ENCODE measurements at places on chromosomes 4 and X. TPM values are rescaled to one million over a fixed set of nuclear protein-coding genes. Genes with fewer than 3 reads are reported as not detected.

DNA sequence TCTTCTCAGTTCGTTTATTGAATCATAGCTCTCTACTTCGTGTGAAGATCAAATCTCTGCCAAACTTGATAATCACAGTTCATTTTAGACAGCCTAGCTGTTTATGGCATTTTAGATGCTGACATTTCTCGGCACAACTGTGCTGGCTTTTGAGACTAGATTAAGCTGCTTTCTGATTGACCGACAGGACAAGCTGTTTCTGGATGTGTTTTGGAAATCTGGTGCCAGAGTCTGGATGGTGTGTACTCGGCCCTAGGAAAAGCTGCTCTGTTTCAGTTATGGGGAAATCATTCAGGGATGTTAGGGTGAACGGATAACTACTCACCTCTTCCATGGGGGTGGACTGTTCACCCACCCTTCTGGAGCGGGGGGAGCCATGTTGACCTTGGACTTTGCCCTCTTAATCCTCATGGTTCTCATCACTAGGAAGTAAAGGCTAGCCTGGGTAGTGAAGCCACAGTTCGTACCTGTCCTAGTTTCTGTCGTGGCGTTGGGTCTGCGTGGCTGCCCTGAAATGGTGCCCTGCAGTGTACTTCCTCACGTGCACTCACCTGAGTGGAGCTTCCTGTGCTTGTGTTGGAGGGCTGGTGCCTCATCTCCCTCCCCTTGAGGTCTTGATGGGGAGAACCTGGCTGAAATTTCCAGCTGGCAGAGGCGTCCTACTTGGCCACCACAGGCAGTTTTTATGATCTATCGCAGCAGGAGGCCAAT is 13.7 kb upstream of the WDR1 start:
- no peak for DNase-seq

The TNIP3 gene
- not detected for total RNA-seq

DNA sequence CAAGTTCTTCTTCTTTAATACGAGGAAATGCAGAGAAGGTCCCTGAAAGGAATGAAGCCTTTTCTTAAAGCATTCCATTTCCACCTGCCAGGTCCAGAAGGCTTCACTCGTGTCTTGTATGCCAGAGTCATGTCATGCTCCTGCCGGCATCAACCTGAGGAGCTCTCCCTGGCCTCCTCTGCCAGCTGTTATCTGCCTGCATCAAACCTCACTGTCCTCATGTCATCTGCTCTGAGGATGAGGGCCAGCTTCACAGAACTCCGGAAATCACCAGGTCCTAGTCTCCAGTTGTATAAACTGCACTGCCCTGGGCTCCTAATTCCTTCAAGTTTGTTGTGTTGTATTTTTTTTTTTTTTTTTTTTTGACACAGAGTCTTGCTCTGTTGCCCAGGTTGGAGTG is 20.0 kb upstream of the S100G start:
- no peak for DNase-seq

DNA sequence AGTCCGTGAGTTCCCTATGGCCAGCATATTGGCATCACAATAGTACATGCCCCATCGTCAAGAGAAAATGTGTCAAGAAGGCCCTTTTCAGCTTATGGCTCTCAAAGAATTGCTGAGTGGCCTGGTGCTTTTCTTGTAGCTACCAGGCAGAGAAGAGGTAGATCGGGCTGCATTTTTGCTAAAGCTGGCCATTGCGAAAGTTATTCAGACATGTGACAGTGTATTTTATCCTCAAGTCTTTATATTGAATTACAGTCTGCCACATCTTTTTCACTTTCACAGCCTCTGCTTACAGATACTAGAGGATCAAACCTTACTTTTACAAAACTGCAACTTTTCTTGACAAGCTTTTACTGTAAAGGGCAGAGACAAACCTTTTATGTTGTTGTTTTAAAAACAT is 261.5 kb upstream of the IGFBP7 start:
- DNase-seq, result no peak

The SCD5 gene
- 16.7 TPM for total RNA-seq

DNA sequence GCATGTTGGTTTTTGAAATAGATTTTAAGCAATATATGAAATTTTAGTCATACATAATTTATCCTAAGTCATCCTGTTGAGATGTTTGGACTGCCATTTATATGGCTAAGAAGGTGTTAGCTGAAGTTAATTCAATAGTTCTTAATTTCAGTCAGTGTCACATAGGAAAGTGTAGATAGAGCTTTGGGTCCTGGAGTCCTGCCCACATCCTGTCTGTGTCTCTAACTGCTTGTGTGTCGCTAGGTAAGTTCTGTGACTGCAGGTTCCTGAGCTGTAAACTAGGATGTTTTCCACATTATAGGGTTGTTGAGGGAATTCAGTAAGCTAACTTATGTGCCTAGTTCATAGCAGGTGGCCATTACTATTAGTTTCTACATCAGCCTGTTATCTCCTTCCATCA is 20.7 kb downstream of the OFD1 start:
- no peak for DNase-seq

Data from posterior vena cava (tissue), 2 donors.